ENCODE measurements at places on chromosomes 3 and 15. TPM values are rescaled to one million over a fixed set of nuclear protein-coding genes. Genes with fewer than 3 reads are reported as not detected.
A peak's percentile ranks its signal among the peaks of the same experiment; 100 is the strongest.

GRCh38 chr15:75073197-75073596 is 49.8 kb downstream of the PPCDC start:
- no peak for DNase-seq

- DNase-seq, result no peak
Measured at GRCh38 chr3:18847583-18848197, 300.6 kb upstream of the KCNH8 start.

- peak; percentile 73 for DNase-seq
Measured at GRCh38 chr15:100042558-100042957, 299.2 kb downstream of the ADAMTS17 start.

DNA sequence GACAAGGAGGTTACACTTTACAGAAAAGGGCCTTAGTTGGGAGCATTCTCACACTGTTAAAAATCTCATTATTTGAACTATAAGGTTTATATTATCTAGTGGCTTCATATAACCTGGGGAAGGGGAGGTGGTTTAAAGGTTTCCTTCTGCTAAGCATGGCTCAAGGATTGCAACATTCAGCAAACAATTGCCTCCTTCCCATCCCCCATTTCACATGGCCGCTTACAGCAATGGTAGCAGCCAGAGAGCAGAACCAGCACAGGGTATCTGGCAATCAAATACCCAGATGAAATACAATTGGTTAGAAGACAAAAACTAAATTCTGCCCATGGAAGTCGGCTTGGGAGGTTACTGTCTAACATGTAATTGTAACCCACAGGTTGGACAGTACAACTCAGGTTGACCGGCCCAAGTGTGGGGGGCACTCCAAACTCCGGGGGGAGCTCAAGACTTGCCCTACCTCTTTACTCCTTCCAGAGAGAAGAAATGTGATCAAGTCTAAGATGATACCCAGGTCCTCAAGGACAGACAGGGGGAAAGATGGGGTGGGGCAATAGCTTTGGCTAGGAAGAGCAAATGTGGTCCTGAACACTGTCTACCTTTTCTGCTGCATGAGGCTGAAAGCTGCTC is 15.5 kb downstream of the ETV5 start:
- peak; percentile 27 for DNase-seq

DNA sequence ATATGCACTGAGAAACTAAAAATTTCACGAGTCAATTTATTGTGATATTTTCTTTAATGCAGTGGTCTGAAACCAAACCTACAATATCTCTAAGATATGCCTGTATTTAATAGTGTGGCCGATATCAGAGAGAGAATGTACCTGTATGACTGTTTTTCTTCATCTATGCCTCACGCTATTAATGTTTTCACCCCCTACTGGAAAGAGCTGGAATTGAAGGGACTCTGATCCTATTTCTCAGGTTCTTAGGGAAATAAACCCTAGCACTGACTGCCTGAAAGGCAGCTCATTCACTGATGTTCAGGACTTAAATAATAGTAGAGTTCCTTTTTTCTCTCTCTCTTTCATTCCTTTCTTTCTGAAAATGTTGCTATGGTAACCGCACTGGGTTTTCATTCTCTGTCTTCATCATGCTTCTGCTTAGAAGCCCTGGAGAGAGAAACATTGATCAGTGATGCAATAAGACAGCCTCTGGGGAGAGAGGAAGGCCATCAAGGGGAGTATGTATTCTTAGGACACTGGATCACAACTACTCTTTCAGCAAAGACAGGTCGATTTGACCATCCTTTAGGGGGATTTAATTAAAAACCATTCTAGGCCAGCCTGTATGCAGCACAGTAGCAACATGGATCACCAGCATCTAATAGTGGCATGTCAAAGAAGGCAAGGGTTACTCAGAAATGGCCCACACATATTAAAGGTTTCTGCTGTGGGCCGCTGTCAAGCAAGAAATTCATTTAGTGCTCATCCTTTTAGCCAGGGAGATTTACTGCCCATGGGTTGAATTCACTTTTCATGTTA is 1135.7 kb downstream of the IGSF11 start:
- DNase-seq, result no peak

DNA sequence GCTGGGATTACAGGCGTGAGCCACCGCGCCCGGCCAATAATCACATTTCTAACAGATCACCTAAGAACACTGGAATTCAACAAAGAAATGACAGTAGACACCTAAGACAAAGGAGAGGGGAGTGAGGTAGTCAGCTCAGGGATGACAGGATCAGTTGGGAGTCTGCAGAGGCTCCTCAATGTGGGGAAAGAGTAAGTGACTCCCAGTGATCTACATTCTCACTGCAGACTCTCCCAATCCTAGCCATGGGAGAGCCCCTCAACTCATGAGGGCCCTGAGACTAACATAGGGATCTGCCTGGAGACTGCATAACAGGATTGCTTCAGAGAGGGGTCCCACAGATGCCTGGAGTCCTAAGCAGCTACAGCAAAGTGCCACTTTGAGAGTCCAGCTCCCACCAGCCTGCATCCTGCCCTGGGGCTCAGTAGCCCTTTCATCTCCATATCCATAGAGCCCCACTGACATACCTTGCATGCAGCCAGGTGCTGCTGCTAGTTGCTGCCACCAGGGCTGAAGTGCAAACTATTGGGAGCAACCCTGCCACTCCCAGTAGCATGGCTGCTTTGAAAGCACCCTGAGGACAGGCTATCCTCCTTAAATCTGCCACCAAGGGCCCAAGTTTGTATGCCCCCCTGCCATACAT is 21.8 kb upstream of the PFN2 start:
- no peak for DNase-seq

GRCh38 chr3:79369306-79369705 is 398.5 kb downstream of the ROBO1 start:
- no peak for DNase-seq

DNA sequence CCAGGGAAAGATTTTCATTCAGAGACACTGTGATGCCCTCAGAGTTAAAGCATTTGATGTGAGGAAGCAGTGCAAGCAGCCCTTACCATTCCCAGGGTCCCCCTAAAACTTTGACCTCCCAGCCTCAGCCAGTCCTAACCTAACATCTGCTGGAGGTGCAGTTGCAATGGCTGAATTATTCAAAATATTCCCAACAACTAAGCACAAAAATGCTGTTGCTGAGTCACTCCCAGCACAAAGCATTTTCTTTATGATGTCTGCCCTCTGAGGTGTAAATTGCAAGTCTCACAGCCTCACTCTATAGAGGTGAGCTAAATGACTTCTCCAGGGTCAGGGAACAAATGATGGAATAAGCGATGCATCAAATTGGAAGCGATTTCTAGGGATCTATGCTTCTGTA is 6.4 kb upstream of the REC114 start:
- no peak for DNase-seq

GRCh38 chr3:122111974-122112373 is 56.8 kb downstream of the CD86 start:
- no peak for DNase-seq

GRCh38 chr3:1998739-1999138 is 99.9 kb upstream of the CNTN4 start:
- no peak for DNase-seq

- no peak for DNase-seq
Measured at GRCh38 chr15:89693091-89693490, 2.5 kb downstream of the WDR93 start.

GRCh38 chr3:9198899-9199335 is 50.5 kb downstream of the SRGAP3 start:
- DNase-seq, result no peak

GRCh38 chr15:80669663-80670273 is 25.3 kb upstream of the ABHD17C start:
- DNase-seq, result peak; percentile 42

- no peak for DNase-seq
Measured at GRCh38 chr3:45993421-45994027, 2.1 kb downstream of the FYCO1 start.

DNA sequence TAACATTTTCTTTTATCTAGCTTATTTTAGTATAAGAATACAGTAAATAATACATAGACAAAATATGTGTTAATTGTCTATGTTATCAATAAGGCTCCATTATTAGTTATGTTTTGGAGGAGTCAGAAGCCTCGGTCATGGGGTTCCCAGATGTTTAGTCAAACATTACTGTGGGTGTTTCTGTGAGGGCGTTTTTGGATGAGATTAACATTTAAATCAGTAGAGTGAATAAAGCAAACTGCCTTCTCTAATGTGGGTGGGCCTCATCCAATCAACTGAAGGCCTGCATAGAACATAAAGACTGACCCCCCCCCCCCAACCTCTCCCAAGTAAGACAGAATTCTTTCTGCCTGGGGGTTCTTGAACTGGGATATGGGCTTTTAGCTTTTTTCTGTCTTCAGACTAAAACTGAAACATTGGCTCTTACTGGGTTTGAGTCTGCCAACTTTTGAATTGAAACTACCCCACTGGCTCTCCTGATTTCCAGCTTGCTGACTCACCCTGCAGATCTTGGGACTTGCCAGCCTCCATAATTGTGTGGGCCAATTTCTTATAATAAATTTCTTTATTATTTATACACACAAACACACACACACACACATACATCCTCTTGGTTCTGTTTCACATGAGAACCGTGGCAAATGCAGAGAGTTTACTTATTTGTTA is 192.0 kb downstream of the TPRG1 start:
- DNase-seq, result peak; percentile 70

DNA sequence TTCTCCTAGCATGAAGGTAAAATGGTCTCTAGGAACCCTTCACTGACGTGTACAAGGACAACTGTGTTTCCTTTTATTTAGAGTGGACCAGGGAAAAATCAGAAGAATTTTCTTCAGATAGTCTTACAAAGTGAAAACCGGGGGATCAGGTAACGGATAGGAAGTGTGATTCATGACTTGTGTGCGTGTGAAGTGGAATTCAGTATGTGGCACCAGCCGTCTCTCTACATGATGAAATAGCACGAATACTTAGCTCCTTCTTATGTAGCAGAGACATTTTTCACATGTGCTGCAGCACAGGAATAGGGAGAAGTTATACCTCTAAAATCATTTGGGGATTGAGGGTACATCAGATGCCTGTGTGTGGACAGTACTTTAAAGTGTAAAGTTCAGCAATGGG is 159.2 kb downstream of the MEX3B start:
- no peak for DNase-seq

- no peak for DNase-seq
Measured at GRCh38 chr15:92336419-92336987, 57.2 kb upstream of the ST8SIA2 start.

GRCh38 chr15:67762610-67763368 is 62.5 kb upstream of the SKOR1 start:
- peak; percentile 15 for DNase-seq

DNA sequence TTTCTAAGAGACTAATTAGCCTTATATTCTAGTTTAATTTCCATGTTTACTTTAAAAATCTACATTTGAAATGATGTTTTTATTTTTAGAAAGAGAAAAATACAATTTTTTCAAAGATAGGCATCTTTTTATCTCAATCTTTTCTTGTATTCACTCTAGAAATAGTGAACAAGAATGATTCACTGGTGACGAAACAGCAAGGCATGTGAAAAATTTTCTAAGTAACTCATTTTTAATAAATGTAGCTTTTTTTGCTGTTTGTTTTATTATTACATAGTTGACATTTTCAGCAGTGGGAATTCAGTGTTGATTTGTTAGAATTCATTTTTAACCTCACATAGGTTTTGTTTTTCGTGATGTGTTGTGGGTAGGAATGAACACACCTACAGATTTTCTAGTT is 1226.4 kb downstream of the NSUN3 start:
- DNase-seq, result no peak

- peak; percentile 98 for DNase-seq
Measured at GRCh38 chr15:39270934-39271333, 309.9 kb upstream of the THBS1 start.

GRCh38 chr3:48014358-48014757 is 1.9 kb downstream of the MAP4 start:
- no peak for DNase-seq

- DNase-seq, result no peak
Measured at GRCh38 chr15:93165734-93166470, 76.9 kb upstream of the RGMA start.

DNA sequence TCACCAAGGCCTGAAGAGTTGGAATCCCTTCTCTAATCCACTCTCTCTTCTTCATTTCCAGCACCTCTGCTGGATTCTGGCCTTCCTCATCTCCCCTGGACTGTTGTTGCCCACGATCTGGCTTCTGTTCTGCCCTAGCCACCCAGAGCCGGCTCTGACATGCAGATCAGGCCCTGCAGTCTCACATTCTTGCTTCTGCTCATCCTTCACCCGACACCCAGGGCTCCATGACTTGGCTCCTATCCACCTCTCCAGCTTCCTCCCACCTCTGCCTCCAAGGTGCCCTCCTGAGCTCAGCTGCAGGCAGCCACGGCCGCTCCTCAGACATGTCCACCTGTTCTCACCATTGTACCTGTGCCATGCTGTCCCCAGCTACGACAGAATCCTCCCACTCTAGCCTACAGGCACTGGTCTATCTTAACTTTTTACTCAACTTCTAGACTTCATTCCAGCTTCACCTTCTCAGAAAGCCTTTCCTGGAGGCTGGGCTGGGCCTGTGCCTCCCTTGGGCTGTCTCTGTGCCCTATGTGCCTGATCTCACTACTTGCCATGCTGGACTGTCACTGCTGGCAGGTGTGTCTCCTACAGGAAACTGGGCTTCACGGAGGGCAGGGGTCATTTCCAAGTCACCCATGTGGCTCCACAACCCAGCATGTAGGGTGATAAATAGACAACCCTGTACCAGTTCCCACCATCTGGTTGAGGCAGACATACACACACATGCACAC is 16.0 kb upstream of the TBC1D21 start:
- DNase-seq, result no peak

DNA sequence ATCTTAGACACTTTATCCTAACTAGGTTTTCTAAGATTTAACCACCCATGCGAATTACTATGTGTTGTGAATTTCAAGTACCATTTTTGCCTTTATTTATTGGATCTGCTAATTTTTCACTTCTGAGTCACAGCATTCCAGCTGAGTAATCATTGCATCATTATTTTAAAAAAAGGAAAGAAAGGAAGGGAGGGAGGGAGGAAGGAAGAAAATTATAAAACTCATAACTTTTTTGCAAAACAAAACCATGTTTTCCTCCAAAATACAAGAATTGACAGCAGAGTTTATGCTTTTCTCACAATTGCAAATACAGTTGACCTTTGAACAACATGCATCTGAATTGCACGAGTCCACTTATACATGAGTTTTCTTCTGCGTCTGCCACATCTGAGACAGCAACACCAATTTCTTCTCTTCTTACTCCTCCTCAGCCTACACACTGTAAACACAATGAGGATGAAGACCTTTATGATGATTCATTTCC is 651.4 kb upstream of the NECTIN3 start:
- DNase-seq, result peak; percentile 82

DNA sequence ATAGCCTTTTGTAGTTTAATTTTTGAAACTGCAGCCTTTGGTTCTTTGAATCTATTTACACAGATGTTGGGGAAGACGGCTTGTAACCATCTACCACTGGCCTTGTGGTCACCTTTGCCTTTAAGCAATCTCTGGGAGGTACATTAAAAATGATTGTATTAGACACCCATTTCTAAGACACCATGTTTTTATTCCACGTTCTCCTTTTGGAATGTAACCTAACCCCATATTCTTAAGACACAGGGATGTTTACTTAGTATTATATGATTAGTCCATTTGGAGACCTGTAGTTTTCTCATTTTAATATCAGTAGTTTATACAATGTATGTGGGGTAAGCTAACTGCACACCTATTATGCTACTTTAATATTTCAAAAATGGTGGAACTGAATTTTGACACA is 175.1 kb upstream of the PLSCR5 start:
- DNase-seq, result no peak

The PLA2G4D gene
- total RNA-seq, result not detected

The RLBP1 gene
- not detected for total RNA-seq

The C3orf22 gene
- not detected for total RNA-seq

The EIF4E3 gene
- total RNA-seq, result 1.6 TPM

The ECE2 gene
- total RNA-seq, result not detected

The DAPK2 gene
- total RNA-seq, result 0.49 TPM

The DAZL gene
- not detected for total RNA-seq

The CD200R1 gene
- 0.48 TPM for total RNA-seq

The CAMK2N2 gene
- 0.29 TPM for total RNA-seq

The MAP1A gene
- total RNA-seq, result 1.6 TPM

The DNAH12 gene
- 1.6 TPM for total RNA-seq

Measured in RPMI7951 (cell line).